Left cardiac atrium (tissue), 4 donors: ENCODE measurements at places on chromosomes 1 and 21.

DNA sequence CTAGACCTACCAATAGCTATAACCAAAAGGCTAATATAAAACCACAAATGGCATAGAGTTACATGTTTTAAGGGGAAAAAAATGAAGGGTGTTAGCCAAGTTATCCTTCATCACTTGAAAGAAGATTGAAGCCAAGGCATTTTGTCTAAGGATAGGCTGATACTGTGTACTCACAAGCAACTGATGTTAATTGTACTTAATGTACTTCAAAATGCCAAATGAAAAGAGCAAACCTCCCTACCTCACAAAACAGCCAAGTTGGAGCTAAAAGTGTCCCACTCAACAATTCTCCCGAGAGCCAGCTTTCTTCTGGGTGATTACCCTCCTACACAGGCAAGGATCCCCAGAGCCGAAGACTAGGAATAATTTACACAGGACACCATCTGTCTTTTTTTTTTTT lies 4.4 kb upstream of the IGSF3 start:
- DNase-seq, result no peak

GRCh38 chr1:30187413-30188023 lies 535.9 kb downstream of the MATN1 start:
- DNase-seq, result no peak

- no peak for DNase-seq
Observed at GRCh38 chr1:89260566-89261255, 11.9 kb downstream of the GBP5 start.

GRCh38 chr1:150366416-150367296 lies 2.7 kb downstream of the RPRD2 start:
- DNase-seq, result no peak

GRCh38 chr1:234990328-234990675 lies 138.3 kb downstream of the TOMM20 start:
- no peak for DNase-seq

GRCh38 chr1:67431869-67432578 lies 1.8 kb upstream of the SERBP1 start:
- no peak for DNase-seq

DNA sequence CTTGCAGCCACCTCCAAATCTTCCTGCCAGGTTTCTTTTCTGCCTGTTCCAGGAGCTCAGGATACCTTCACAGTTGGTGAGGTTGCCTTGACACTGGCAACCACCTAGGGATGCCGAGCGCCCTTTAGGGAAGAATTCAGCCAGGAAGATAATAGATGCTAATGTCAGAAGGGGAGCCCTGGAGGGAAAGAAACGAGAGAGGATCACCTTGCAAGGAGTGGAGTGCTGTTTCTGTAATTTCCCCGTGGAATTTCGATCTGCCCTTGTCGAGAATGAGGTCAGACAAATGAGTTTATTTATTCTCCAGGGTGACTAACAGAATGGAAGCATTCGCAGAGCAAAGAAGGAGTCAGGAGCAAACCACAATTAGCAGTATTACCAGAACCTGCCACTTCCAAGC lies 315.8 kb upstream of the KAZN start:
- DNase-seq, result no peak

- no peak for DNase-seq
Observed at GRCh38 chr1:48898894-48899293, 122.2 kb upstream of the BEND5 start.

- no peak for DNase-seq
Observed at GRCh38 chr1:212621949-212622305, 13.4 kb downstream of the ATF3 start.

GRCh38 chr1:213720032-213720431 lies 267.7 kb upstream of the PROX1 start:
- no peak for DNase-seq
